Stimulated activated CD8-positive, alpha-beta memory T cell treated with anti-CD3 and anti-CD28 coated beads, Interleukin-4, amount 100 ng/mL, for 1 hour (primary cell): ENCODE measurements at places on chromosomes 12 and 14.

DNA sequence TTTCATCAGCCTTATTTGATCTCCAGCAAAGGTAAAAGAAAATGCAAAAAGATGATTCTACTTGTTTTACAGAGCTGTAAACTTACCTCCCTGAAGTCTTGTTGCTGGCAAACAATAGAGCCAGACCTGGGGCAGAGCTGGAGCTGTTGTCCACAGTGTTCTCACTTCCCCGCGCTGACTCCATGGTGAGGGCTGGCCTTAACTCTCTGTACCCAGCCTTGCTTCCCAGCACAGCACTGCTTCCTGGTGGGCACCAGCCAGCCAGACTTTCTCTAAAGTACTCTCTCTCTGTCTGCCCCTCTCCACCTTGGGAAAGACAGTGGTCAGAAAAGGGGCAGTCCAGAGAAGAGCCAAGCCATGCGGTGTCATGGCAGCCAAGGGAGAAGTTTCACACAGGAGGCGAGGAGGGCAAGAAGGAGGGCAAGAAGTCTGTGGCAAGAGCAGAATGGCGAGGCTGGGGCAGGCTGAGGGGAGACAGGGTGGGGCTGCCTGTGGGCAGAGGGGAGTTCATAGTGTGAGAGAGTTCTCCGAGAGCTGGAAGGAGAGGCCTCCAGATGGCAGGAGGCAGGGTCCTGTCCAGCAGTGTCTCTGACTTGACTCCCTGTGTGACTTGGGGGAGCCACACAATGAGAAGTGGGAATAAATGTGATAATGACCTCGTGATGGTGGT lies 9.3 kb downstream of the EVL start:
- no peak for DNase-seq

DNA sequence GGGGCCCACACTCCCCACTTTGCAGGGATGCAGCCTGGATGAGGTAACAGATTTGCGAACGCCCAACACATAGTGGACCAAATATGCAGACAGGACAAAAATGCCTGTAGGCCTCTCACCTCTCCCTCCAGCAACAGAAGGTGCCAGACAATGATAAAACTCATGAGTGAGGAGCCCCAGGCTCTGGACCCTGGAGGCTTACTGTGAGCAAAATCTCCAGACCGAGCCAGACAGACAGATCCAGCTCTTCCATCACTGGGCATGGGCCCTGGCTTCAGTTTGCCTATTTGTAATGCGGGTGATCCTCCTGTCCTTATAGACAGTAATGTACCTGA lies 42.3 kb downstream of the IRF2BPL start:
- no peak for DNase-seq

- DNase-seq: no peak
Observed at GRCh38 chr12:57216014-57216911, at the start of gene NXPH4. Gene NXPH4 (plus strand): TSS chr12:57216794. CDS start chr12:57216970, 176 bp downstream.

- DNase-seq: no peak
Observed at GRCh38 chr14:75283162-75283832, 4.7 kb downstream of the FOS start.

DNA sequence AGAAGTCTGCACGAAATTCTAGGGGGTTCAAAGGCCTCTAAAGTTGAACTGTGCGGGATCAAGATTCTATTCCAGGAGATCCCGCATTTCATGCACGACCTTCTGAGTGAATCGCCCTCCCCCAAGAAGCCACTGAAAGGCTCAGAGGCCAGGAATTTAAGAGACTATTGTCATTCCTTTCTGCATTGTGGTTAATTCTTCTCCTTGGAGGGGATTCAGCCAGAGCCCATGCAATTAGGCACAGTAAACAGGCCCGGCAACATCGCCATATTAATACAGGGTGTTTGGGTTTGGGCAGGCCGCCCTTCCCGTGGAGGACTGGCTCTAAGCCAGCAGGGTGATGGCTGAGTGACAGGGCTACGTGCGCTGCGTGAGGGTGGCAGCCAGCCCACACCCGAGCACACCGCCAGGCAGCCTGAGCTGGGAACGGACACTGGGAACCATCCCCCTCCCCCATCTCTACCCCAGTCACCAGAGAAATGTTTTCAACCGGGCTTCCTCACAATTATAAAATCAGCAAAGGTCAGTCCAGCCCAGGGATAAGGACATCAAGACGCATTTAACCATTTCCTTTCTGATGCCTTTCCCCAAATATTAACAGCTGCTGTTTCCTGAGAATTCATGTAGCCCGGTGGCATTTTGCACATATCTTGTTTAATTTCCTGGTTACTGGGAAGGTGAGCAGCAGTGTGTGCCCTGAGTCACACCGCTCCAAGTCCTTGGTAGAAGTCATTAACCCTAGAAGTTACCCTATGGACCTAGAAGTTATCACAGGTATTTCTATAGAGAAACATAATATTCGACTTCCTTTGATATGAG lies 12.5 kb downstream of the EGLN3 start:
- no peak for DNase-seq

DNA sequence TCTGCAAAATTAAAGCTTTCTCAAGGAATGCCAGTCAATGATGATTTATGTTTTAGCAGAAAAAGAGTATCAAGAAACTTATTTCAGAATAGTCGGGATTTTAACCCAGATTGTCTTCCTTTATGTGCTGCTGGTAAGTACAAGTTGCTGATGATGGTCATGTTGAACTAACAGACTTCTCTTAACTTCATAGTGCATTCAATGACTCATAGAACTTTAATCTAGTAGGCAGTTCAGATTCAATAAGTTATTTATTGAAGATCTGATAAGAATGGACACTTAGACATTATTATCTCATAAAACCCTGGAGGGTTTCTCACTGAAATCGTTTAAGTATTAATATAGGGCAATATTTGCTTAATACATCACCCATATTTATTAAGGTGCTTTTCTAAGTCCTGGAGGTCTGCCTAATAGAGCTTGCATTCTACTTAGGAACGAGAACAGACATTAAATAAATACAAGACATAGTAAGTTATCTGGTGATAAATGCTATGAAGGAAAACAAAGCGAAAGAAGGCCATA lies 33.8 kb downstream of the TOGARAM1 start:
- DNase-seq: no peak
